Lower leg skin (tissue), 4 donors: ENCODE measurements at places on chromosomes 2 and 18.
A peak's percentile ranks its signal among the peaks of the same experiment; 100 is the strongest.

DNA sequence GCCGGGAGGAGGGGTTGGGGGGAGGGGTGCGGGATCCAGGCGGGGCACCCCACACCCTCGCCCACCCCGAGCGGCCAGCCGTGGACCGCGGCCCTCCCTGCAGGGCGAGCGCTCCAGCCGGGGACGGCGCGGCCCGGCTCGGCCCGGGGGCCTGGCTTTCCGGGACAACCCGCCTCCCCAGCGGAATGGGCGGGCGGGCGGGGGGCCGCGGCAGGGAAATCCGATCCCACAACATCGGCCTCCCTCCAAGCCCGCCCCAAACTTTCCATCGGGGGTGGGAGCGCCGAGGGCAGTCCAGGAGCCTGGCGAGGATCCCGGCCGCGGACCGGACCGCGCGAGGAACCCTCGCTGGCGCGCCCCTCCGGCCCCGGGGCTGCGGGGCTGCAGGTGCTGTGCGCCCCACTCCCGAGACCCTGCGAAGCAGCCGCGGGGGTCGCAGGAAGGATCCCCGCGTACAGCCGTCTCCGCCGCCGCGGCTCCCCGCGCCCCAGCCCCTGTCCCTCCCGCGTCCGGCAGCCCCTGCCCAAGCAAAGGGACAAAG is 529 bp downstream of the SEMA4C start:
- DNase-seq, result peak; percentile 51

DNA sequence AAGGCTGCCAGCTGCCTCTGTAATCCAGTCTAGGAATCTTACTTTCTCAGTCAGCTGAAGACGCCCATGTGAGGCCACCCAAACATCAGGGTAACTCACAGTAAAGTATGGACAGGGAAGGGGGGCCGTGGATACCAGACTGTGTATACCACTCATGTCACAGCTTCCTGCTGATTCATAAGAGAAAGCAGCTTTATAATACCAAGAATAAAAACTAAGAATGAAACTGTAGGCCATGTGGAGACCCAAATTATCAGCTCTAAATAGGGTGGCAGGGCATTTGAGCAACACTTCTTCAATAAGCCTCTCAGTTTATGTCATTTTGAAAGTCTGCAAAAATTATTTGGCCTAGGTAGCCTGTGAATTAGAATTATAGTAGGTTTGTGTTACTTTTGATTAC is 115.0 kb upstream of the CDCA7 start:
- no peak for DNase-seq

DNA sequence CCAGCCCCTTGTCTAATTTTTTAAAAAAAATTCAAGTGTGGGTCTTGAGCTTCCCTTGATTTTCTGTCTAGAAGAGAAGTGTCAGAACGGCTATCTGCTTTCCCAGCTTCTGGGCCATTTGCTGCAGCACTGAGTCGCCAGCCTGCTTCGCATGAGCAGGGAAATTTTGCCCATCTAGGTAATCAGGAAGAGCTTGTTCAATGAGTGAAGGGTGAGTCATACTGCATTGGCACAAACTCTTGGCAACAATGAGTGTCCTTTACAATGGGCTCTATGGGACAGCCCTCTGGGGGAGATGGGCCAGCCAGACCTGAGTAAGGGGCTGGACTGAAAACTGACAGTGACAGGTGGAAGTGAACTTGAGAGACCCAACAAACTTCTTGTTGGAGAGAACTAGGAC is 2.4 kb upstream of the RNF144A start:
- no peak for DNase-seq

DNA sequence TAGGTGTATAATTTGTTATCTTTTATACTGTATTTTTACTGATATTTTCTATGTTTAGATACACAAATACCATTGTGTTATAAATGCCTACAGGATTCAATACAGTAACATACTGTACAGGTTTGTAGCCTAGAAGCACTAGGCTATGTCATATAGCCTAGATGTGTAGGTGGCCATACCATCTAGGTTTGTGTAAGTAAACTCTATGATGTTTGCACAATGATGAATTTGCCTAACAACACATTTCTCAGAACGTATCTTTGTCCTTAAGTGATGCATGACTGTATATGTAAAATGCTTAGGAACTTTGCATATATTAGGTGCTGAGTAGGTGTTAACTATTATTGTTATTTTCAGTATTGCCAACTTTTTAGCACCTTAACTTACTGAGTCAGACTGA is 17.3 kb downstream of the UNC80 start:
- no peak for DNase-seq

- DNase-seq, result no peak
These were observed 406.1 kb downstream of the LRATD1 start for GRCh38 chr2:15038366-15039364.

DNA sequence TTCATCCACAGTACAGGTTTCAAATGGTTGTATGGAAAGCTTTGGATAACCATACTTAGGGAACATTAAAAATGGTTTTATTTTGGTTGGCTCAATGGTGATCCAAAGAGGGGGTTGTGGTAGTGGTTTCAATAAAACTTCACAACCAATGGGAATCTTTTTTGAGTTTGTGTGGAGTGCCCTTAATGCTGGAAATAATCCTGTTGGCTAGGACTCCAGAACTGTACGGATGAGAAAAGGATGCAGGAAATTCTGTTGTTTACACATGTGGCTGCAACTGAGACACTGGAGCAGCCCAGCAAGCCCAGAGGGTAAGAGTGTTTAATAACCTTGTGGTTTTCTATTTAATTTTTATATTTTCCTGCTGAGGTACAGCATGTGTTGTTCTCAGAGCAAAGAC is at the start of gene CCDC102B:
TSS of gene CCDC102B (plus strand) at position 210 of the 400 bp plus-strand sequence. CDS start 38,684 bp downstream, outside the sequence.
- no peak for DNase-seq

GRCh38 chr2:55231546-55232083 is 478 bp downstream of the CLHC1 start:
- DNase-seq, result no peak

DNA sequence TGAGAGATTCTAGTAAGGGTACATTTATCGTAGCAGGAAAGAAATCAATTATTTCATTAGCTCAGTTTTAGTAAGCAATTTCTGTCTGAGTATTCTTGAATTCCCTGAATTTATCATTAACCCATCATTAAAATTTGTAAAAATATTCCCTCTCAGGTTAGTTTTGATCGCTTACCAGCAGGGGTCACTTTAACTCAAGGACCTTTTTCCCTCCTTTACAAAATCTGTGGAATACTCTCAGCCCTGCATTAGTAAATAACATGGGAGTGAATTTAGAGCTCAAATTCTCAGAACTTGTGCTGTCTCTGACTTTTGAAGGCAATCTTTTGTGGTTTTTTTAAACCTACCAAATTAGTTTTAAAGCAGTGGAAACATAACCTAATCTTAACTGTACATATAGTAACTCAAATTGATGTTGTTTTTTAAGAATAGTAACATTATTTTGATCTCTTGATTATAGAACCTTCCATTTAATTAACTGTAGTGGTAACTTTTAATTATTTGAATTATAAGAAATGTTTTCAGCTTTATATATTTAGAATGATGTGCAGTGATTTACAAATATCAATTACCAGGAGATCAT is 97.2 kb downstream of the AGPS start:
- no peak for DNase-seq

DNA sequence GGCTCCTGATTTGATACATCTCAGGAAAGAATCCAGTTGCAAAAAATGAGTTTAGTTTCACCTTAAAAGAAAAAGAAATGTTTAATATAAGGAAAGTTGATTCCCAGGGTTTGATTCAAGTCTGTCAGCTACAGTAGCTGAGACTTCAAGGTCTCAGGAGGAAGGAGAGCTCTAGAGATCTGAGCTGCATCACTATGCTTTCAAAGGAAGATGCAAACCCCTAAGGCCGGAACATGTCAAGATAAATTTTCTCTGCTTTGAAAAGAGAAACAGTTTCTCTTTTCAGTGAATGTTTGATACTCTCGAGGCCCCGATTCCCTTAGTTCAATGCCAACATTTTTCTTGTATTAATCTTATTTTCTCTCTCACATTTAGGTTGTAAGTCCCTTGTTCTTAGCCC is 128.6 kb downstream of the RGPD3 start:
- DNase-seq, result no peak

GRCh38 chr2:40225670-40226210 is 226.2 kb downstream of the SLC8A1 start:
- no peak for DNase-seq

DNA sequence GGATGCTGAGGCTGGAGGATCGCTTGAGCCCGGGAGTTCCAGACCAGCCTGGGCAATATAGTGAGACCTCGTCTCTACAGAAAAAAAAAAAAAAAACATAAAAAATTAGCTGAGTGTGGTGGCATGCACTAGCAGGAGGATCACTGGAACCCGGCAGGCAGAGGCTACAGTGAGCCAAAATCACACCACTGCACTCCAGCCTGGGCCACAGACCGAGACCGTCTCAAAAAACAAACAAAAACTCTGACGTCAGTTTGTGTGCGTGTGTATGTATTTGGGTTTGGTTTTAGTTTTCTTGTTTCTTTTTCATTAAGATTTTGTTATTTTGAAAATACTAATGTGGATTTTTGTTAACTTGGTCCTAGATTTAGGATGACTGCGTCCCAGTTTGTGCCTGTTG is 19.0 kb downstream of the CEP68 start:
- DNase-seq, result no peak

- no peak for DNase-seq
These were observed 42.6 kb downstream of the INPP4A start for GRCh38 chr2:98487101-98487805.

GRCh38 chr2:53381271-53381670 is 386.3 kb upstream of the CHAC2 start:
- DNase-seq, result no peak

- DNase-seq, result no peak
These were observed 34.7 kb downstream of the RASGRP3 start for GRCh38 chr2:33511141-33511540.

GRCh38 chr2:200966770-200967169 is 3.3 kb upstream of the ORC2 start:
- no peak for DNase-seq

- DNase-seq, result no peak
These were observed 62.2 kb downstream of the ACKR3 start for GRCh38 chr2:236631856-236632291.

DNA sequence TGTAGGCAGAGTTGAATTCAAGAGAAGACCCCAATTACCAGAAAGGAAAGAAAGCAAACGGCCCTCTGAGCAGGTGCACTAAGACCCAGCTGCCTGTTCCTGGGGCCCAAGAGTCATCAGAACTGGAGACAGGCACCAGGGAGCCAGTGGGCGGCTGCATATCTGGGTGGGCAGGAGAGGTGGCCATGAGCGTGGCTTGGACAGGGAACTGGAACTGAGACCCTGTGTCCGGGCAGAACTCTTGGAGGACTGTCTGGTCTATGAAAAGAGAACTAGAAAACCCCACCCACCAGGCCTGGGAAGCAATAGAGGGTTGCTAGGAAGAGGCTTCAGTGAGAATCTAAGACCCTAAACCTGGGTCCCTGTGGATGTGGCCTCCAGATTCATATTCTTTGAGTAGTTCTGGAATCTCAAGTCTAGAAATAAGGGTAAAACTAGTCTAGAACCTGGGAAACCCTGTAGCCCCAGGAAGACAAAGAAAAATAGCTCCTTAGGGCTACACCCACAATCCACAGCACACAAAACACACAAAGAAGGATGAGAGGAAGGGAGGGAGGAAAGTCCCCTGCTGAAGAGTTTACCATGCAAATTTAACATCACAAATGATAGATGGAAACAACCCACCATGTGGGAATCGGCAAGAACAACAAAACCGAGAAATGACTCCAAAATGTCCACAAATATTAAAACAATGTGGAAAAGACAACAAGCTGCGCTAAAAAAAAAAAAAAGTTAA is 147.0 kb downstream of the HDAC4 start:
- DNase-seq, result peak; percentile 87

- DNase-seq, result no peak
These were observed 1834.7 kb upstream of the PIK3C3 start for GRCh38 chr18:40120356-40120755.

GRCh38 chr2:37914340-37914739 is 10.7 kb upstream of the RMDN2 start:
- DNase-seq, result no peak

GRCh38 chr2:142716463-142717242 is 160.8 kb upstream of the KYNU start:
- no peak for DNase-seq

- no peak for DNase-seq
These were observed 6.8 kb upstream of the SNTG2 start for GRCh38 chr2:943821-944220.

GRCh38 chr18:57668021-57668420 is 46.4 kb upstream of the NARS1 start:
- no peak for DNase-seq

GRCh38 chr2:84194181-84194580 is 264.9 kb downstream of the SUCLG1 start:
- DNase-seq, result no peak

DNA sequence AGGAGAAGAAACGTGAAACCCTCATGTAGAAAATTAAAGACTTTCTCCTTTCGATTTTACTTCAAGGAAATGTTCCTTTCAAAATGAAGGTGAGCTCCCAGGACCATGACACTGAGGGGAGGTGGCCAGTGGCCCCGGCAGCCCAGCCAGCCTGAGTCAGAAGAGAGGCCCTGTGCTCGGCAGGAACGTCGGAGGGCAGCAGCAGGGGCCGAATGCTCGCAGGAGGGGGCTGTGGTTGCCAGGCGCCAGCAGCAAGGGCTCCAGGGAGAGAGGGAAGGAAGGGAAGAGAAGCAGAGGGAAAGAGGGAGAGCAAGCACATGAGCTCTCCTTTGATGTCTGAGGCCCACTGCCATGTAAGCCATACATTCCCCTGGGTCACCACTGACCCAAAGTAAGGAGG is 73.3 kb upstream of the ACKR3 start:
- DNase-seq, result peak; percentile 48

DNA sequence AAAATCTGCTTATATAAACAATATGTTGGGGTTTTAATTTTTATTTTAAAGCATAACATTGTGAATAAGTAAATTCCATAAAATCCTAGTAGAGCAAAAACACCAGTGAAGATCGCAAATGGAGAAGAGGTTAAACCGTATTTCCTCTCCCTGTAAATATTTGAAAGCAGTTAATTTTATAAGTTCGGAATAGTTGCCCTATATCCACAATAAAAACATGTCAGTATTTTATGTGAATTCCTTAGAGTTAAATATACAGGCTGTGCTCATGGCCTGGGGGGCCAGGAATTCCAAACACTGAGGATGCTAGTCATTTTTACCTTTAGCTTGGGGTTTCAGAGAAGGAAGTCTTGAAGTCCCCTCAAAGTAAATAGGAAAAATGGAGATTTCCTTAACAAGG is 135.0 kb downstream of the FIGN start:
- no peak for DNase-seq

DNA sequence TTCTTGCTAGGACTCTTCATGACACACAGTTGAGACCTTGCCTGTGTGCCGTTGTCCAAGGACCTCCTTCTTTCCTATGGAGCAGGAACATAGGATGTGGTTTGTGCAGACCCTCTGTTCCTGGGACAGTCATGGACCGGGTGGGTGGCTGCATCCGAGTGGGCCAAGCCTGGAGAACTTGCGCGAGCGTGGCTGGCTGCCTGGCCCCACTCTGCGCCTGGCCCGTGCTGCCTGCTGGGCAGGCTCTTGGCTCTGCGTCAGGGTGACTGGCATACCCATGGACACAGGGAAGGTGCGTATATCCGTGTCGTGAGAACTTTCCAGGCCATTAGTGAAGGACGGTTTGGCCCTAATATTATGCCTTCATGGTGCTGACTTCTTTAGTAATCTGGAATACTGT is 68.2 kb downstream of the DCDC2C start:
- DNase-seq, result no peak

GRCh38 chr2:188519136-188519535 is 227.5 kb downstream of the GULP1 start:
- DNase-seq, result no peak

GRCh38 chr2:202025816-202026215 is 7.8 kb upstream of the FZD7 start:
- DNase-seq, result no peak

- DNase-seq, result no peak
These were observed 120.3 kb downstream of the BCL11A start for GRCh38 chr2:60433018-60433596.
